ENCODE measurements at places on chromosomes 2 and 18.

DNA sequence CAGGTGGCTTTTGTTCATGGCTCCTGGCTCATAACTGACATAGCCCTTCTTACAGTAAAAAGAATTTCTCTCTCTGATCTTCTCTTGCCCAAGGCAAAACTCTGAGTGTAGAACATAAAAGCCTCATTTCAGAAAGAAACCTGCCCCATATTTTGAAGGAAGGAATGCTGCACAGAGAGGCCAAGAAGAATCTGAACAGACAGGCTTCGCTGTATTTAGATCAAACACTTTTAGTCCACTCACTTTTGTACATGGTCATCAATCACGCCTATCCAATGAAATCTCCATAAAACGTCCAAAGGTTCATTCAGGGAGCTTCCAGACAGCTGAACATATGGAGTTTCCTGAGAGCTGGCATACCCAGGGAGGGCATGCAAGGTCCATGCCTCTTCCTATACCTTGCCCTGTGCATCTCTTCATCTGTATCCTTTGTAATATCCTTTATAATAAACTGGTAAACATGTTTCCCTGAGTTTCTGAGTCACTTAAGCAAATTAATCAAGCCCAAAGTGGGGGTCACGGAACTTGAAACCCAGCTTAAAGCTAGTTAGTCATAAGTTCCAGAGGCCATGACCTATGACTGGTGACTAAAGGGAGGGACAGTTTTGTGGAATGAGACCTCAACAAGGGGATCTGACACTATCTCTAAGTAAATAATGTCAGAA lies 62.5 kb upstream of the TMEM247 start:
- no peak for DNase-seq

DNA sequence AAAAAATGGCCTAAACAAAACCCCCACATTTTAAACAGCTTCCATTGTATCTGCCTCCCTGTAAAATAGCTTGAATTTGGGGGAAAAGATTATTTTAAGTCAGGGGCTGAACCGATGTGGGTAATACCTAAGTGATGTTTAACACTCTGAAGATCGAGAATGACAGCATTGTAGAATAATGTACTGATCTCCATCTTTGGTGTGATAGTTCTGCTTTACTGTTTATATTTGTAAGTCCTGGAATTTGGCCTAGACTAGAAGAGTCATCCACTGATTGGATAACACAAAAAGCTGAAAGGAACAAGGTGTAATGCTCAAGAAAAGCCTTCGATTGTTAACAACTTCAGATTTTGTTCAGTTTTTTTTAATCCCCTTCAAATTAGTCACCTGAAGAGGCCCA lies 53.8 kb upstream of the CCDC68 start:
- DNase-seq = no peak

GRCh38 chr2:24466871-24467870 lies 23.9 kb upstream of the NCOA1 start:
- DNase-seq = no peak

DNA sequence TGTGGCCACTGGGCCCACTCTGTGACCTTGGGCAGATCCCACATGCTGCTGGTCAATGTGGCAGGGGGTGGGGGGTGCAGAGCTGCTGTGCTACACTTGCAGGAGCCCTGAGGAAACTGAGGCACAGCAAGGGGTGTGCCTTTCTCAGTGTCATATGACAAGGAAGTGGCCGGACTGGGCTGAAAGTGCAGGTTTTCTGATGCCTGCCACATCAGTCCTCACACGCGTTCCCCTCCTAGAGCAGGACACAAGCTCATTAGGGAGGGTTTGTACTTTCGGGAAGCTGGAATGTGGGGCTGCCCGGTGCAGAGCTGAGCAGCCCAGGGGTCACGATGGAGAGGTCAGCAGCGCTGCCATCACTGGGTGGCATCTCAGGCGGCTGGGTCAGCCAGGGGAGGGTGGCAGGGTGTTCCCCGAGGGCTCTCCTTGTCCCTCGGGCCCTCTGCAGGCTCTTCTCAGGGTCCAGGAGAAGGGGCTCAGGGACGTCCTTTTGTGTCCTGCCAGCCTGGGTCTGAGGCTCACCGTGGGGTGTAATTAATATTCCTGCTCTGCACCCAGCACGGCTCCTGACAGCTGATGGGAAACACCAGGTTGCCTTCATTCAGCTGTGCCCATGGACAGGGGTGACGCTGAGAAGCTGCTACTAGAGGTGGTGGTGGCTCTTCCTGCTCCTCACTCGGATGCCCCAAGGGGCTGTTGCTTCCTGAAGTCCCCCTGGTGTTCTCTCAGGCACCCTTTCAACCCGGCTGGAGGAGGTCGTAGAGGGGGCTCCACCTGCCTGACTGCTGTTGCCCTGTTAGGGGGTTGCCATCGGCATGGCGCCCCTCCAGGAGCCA lies 62.1 kb upstream of the HDAC4 start:
- no peak for DNase-seq

- DNase-seq = no peak
Observed at GRCh38 chr2:33214436-33214835, 262.0 kb upstream of the RASGRP3 start.

DNA sequence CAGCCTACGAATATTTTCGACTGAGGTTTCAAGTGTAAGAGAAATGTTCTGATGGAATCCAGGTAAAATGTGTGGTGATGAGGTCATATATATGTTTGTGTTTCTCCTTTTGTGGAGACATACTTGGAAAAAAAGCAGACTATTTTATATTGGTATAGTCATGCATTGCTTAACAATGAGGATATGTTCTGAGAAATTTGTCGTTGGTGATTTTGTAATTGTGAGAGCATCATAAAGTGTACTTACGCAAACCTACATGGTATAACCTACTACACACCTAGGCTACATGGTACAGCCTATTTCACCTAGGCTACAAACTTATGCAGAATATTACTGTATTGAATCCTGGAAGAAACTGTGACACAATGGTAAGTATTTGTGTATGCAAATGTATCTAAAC lies 1849.9 kb upstream of the CELF4 start:
- DNase-seq = no peak

DNA sequence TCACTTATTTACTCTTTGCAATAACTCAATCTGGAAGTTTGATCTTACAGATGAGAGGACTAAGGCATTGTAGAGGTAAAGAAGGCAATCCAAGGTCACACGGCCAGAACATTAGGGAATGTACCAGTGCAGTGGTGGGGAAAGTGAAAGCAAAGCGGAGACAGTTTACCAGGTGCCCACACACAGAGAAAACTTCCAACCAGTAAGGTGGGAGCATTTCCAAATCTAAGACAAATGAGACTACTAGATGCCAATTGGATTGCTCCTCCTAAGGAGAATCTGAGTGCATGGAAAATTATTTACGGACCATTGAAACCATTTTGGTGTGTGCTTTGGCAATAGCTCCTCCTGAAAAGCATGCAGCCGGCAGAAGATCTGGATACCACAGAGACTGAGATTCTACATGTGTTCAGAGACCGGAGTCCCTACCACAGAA lies 34.9 kb downstream of the SLC20A1 start:
- no peak for DNase-seq

GRCh38 chr18:73381016-73381698 lies 513.4 kb upstream of the NETO1 start:
- no peak for DNase-seq

DNA sequence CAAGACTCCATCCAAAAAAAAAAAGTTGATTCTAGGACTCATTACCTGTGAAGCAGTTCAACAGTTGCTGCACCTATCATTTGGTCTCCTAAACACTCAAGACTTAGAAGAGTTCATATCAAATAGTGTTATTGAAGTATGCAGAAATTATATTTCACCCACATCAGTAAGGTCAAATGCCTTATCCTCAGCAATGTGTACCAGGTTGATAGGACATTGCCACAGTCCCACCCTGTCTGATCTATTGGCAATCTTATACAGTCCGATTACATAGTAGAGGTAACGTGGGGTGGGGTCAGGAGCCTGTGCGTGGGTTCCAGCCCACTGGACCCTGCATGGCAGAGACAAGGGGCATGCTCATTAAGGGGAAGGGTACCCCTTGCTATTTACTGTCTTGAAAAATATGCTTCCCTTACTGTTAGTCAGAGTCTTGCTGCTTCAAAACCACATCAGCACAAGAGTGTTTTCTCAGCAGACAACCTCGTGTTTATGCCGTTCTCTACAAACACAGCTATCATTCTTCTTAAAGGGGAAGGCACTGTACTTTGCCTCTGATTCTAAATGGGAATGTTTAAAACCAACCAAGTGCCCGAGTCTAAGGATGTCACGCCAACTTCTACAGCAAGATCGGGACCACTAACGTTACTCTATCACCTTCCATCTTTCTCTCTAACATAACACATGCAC lies 115.2 kb downstream of the MTCL1 start:
- DNase-seq = no peak

GRCh38 chr2:121189661-121190381 lies 95.2 kb downstream of the TFCP2L1 start:
- DNase-seq = no peak

GRCh38 chr2:9488583-9489547 lies 14.5 kb downstream of the IAH1 start:
- no peak for DNase-seq

- DNase-seq = no peak
Observed at GRCh38 chr2:189783451-189783926, 650 bp downstream of the ORMDL1 start.

DNA sequence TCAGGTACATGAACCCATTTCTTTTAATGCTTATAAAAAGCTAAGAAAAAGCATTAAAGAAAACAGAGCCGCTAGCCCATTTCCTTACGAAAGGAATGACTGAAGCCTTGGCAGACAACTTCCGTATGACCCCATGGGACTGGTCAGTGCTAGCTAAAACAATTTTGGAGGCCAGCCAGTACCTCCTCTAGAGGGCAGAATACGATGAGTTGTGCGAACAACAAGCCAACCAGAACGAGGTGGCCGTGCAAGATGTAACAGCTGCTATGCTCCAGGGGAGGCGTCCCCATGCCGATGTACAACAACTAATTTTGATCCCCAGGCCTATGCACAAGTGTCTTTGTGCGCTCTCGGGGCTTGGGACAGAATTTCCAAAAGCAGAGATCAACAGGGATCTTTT lies 16.7 kb downstream of the MAP3K2 start:
- no peak for DNase-seq

DNA sequence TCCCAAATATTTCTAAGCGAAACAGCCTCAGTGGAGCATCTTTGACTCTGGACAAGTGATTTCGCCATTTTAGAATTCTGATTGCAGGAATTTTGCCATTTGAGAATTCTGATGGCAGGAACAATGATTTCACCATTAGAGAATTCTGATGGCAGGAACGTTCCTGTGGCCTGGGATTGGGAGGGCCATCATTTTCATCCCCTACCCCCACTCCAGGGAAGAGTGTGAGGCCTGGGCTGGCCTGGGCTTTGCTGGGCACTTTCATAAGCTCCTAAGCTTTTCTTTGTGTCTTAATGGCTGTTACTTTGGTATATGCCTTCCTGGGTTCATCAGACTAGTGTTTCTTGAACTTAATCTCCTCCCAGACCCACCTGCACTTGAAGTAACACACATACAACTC lies 129.3 kb upstream of the EPAS1 start:
- DNase-seq = no peak

DNA sequence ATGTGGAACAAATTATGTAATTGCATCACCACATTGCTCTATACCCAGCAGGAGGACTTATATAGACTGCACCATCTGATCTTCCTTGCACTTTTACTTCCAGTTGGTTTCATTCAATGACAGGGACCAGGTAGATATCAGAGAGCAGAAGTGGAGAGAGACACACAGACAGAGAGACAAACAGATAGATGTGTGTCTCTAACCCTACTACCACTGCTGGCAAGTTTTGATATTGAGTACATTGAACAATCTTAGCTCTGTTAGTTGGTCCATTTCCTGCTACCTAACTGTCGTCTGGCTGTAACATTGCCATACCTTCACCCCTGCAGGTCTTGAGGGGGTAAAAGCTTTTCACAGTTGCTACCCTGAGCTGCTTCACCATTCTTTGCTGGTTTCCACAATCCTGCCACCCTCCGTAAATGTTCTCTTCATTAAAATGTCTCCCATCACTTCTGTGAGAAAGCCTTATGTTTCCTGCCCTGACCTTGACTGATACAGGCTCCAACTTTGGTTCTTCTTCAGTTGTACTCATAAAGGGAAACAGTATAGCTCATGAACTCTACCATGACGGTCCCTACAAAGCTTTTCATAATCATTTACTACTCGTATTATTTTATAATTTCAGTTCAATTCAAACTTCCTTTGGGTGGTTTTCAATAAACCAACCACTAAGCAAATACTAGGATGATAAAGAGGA lies 62.3 kb upstream of the ITGA4 start:
- no peak for DNase-seq

- no peak for DNase-seq
Observed at GRCh38 chr2:1503471-1504310, 90.4 kb downstream of the TPO start.

GRCh38 chr2:121599963-121600651 lies 49.2 kb downstream of the CLASP1 start:
- no peak for DNase-seq

DNA sequence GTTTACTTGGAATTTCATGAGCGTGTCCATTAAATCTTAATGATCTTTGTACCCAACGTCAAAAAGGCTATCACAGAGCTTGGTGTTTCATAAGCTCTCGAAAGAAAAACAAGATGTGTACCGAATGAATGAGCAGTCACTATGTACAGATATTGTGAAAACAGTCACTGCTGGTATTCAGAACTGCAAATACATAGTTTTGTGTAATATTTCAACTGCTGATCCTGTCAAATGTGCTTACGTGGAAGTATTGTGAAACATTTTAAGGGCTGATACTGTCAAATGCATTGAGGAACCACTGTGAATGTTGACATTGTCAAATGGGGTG lies 184.2 kb upstream of the KLHL29 start:
- no peak for DNase-seq

DNA sequence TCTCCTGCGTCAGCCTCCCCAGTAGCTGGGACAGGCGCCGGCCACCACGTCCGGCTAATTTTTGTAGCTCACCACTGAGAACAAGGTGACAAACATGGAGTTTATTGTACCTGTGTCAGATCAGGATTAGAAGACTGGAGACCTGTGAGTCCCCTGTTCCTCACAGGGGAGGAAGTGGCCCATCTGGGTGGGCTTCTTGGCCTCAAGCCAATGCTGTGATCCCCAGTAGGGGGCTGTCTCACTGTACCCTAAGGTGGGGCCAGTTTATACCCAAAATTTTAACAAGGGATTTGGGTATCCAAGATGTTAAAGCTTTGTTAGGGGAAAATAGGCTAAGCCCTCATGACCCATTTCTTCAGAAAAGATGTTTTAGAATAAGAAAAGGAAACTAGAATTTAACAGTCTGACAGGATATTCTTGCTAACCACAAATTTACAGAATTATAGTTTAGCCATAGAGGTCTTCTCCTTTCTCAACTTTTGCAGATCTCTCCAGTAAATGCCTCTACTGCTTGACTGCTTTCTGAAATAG lies 16.3 kb downstream of the PCBP1 start:
- DNase-seq = no peak

DNA sequence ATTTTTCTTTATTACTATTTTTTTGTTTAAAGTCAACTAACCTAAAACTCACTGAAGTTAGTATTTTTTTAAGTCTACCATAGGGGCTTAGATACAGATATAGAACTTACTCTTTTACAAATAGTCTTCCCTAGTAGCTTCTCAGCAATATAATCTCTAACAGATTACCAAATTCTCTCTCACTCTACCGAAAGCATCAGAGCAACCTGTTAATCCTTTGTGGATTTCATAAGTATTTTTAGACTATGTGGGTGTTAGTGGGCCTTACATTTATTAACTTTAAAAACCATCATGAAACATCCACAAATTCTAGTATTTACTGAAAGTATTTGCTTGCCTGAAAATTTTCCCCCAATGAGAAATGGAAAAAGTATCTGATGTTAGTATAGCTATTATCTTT lies 84.6 kb upstream of the TFPI start:
- DNase-seq = no peak
